Jurkat, Clone E6-1 (cell line): ENCODE measurements at places on chromosomes 2 and 18.
A peak's percentile ranks its signal among the peaks of the same experiment; 100 is the strongest.

DNA sequence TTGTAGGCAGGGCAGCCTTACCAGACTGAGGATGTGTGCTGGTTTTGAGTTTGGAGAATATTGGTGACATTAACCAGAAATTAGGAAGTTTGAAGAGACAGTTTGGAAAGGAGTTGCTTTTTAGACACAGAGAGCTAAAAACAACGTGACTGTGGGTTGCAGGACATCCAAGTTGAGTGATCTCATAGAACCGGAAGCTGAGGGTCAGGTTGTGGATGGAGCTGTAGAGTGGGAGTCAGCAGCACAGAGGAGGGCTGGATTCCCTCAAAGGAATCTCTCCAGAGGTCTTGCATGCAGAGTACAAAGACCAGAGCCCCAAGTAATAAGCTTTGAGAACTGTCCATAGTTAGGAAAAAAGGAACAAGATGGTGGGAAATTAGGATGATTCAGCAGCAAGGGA, 9.3 kb downstream of the MAPRE3 start:
- no peak for DNase-seq

GRCh38 chr2:76257802-76258201, 547.1 kb upstream of the GCFC2 start:
- DNase-seq: no peak

DNA sequence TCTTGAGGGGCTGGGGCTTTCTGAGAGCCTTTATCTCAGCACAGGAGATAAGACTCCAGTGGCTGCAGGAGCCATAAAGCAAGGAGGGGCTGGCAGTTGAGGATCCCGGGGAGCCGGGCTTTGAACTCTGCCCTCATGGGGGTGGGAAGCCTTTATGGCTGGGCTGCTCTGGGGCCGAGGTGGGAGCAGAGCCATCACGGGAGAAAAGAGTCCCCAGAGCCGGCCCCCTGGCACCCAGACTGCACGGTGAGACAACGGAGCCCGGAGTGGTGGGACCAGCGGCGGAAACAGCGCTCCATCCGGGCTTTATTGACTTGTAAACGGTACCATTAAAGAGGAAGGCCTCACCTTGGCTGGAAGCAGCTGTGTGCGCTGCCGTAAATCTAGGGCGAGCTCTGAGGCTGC, 162.6 kb downstream of the MYCN start:
- DNase-seq: no peak

- DNase-seq: no peak
Observed at GRCh38 chr2:3446381-3446780, 66.9 kb downstream of the TRAPPC12 start.

DNA sequence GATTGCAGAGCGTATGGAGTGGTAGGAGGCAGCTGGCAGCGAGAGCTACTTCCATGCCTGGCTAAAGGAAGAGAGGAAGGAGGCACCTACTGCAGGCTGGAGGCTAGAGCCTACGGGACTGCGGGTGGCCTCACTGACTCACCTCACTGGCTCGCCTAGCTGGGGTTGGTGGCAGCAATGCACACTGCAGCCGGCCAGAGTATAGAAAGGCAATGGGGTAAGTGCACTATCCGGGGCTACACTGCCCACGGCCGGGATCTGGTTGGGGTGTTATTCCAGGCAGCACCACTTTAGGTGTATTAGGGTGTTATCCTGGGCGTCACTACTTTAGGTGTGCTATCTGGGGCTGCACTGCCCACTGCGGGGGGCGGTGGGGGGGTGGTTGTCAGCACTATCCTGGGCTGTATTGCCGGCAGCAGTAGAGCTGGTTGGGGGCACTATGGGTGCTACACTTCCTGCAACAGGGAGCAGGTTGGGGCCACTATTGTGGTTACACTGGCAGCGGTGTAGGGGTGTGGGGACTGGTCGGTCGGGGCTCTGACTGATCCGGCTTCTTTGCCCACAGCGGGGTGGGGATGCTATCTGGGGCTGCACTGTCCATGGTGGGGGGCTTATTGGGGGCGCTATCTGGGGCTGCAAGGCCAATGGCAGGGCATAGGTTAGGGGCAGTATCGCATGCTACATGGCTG, 33.3 kb upstream of the ANKRD62 start:
- no peak for DNase-seq

DNA sequence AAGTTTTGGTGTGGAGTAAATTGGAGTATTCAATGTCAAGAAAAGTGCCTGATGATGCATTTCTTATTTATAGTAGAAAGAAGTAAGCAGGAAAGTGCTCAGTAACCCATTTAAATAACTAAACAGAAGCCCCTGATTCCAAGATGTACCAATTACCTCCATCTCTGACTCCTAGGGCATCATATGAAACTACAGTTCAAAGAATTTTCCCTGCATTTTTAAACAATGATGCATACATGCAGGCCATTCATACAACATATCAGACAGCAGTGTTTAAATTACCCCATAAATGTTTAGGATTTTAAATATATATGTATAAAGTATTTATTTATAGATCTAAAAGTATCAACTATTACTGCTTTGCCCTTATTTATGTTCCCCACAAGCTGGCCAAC, 36.2 kb downstream of the FTCDNL1 start:
- no peak for DNase-seq

GRCh38 chr2:32189011-32189410, 23.3 kb downstream of the SLC30A6 start:
- DNase-seq: no peak

- DNase-seq: no peak
Observed at GRCh38 chr18:32669549-32670165, 103.2 kb downstream of the KLHL14 start.

DNA sequence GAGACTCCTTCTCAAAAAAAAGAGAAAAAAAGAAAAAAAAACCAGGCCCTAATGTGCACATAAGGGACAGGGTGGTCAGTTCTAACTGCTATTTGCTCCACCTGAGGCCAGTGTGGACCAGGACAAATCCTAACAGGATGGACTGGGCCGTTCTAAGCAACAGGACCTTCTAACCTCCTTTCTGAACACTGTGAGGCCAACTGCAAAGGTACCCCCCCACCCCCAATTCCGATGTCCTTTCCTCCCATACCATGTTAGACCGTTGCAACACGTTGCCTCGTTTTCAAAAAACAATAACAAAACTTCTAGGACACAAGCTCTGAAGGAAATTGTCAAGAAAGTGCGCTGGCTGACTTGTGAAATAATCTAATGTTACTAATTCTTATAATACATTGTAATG, 1.2 kb downstream of the THAP4 start:
- DNase-seq: no peak

- peak; percentile 82 for DNase-seq
Observed at GRCh38 chr2:145411493-145411892, 891.6 kb upstream of the ZEB2 start.

DNA sequence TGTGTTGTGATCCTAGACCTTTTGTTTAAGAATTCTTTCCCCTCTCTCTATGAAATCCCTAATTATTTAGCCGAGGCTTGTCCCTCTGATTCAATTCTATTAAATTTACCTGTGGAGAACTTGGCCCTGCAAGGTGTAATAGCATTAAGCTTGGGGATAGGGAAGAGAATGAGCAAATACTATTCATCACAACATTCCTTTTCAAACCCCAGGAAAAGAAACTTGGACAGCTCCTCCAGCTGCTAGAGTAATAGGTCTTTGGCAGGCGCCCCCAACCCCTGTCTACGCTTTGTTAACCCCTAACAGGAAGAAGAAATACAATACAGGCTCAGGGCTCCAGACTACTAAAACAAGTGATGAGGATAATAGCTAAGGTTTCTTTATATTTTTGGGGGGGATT, 957.0 kb downstream of the CPS1 start:
- no peak for DNase-seq

- no peak for DNase-seq
Observed at GRCh38 chr18:54900290-54900689, 59.0 kb downstream of the CCDC68 start.

DNA sequence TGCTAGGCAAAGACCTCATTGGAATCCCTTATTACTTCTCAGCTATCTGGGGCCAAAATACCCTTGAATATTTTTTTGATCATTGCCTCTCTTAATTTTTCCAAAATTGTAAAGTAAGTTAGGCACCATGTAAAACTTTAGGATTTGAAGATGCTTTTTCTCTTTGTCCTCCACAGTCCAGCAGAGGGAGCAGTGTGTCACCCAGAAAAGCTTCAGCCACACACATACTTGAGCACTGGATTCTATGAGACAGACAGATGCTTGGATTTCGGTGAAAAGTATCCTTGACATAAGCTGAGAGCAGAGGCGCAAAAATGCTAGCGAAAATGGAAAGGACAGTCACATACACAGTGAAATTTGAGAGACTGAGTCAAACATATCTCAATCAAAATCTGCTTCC, 74.7 kb upstream of the KCNJ3 start:
- DNase-seq: peak; percentile 19

GRCh38 chr2:229159405-229159804, 111.7 kb downstream of the PID1 start:
- DNase-seq: no peak

- DNase-seq: no peak
Observed at GRCh38 chr18:670522-670921, 13.1 kb downstream of the TYMS start.

DNA sequence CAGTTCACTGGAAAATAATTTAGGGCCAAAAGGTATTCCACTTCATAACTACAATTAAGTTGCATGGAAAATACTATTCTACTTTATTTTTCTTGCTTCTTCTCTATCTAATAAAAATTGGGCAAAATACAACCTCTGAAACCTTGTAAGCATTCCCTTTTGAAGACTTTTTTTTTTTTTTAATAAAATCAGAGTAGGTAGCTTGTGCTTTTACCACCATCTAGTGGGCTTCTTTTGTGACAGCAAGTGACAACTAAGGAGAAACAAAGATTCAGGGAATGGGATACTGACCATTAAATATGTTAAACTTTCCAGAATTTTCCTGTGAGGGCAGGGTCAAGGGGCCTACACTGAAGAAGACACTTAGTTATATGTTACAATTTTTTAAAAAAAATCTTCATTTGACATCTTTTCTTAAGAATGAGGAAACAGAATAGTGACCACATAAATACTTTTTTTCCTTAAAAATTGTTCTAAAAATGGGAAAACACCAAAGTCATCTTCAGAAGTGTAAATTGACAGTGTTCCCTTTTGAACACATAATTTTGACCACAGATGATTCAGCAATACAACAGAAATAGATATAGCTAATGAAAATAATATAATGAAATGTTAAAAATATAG, 1183.2 kb upstream of the ACVR2A start:
- DNase-seq: peak; percentile 11

DNA sequence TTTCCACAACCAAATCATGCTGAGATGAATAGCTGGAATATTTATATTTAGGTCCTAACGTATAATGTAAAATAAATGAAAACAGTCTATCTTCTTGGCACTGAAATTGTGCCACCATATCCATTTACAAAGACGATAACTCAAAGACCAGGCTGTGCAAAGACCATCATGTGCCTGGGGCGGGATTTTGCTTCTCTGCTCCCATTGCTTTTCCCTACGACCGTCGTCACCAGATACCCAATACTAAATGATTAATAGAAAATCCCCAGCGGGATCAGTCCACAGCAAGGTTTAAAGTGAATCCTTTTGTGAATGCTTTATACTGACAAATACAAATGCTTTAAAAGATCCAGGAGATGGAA, 194.3 kb upstream of the ARL4C start:
- DNase-seq: no peak

GRCh38 chr18:76354348-76354747, 140.7 kb downstream of the ZNF516 start:
- DNase-seq: no peak

DNA sequence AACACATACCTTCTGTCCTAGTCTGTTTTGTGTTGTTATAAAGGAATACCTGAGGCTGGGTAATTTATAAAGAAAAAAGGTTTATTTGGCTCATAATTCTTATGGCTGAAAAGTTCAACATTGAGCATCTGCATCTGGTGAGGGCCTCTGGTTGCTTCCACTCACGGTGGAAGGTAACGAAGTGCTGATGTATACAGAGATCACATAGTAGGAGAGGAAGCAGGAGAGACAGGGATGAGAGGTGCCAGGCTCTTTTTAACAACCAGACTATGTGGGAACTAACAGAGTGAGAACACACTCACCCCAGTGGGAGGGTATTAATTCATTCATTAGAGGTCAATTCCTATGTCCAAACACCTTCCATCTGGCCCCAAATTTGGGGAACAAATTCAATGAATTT, 463.8 kb downstream of the DSC3 start:
- no peak for DNase-seq

DNA sequence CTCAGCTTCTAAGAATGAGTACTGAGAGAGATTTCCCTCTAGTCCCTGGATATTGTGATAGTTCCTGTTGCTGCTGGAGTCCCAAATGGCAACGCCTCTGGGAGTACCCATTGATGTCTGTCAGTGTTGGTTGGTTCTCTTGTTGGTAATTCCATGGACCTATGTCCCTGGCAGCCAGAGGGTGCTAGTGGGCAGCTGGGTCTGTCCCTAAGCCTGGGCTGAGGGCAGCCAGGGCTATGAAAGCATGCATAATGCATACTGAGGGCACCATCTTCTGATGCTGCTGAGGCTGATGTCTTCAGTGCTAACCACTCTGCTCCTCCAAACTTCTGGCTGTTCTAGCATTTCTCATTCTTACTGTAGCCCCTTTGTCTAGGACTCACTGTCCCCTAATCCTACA, 35.9 kb downstream of the NABP1 start:
- no peak for DNase-seq

- no peak for DNase-seq
Observed at GRCh38 chr2:199455545-199456382, 2.0 kb downstream of the SATB2 start.

DNA sequence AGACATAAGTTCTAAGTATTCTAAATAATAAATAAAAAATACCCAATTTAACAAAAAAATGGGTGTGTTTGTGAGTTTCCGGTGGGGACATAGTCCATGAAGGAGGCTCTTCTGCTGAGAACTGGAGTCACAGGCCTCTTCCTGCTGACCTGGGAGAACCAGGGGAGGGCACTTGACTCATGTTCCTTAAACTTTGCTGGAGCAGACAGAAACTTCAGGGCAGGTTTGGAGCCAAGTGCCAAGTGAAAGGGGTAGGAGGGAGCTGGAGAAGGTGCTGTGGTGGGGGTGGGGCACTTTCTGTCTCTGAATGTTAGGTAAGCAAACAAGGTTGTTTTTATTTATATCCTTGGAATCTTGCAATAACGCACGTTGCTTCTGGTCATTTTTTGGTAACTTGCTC, 78.8 kb upstream of the TTN start:
- no peak for DNase-seq

DNA sequence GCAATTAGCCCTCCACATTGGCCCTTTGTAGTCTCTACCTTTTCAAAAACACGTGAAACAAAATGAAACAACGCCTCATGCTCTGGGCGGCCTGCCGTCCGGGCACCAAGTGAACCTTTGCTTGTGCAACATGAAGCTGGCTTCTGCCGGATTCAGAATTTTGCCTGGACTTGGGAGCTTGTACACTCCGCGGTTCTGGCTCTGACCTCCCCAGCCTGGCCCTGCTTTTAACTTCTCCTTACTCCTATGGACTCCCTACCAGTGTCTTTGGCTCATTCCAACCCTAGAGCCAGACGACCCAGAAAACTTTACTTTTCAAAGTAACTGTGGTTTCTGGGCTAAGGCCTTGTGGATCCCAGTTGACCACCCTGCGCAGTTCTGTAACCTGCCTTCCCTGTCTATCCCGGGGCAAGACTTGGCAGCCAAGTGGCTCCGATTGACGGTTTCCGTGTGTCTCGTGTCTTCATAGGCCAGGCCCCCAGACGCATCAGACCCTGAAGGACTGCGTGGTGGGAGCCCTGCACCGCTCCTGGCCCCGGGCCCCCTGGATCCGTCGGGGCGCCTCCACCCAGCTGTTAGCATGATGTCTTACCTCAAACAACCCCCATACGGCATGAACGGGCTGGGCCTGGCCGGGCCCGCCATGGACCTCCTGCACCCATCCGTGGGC, 1.9 kb downstream of the OTX1 start:
- DNase-seq: no peak

- DNase-seq: no peak
Observed at GRCh38 chr2:192161656-192162290, 33.0 kb downstream of the TMEFF2 start.
